NCI-H2081 treated with DMSO at 0.1 percent for 48 hours (cell line): ENCODE measurements at places on chromosomes 4 and X.

DNA sequence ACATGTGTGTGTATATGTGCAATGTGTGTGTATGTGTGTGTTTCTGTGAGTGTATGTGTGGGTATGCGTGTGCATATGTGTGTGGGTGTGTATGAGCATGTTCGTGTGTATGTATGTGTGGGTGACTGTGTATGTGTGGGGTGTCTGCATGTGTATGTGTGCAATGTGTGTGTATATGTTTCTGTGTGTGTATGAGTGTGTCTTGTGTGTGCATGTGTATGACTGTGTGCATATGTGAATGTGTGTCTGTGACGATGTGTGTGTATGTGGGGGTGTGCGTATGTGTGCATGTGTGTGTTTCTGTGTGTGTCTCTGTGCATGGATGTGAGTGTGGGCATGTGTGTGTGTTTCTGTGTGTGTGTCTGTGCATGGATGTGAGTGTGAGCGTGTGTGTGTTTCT is 4.2 kb upstream of the ATP2B3 start:
- no peak for DNase-seq

GRCh38 chrX:82384401-82384800 is 1123.7 kb upstream of the POU3F4 start:
- DNase-seq: no peak

- no peak for DNase-seq
Observed at GRCh38 chr4:96227515-96227914, 387.6 kb downstream of the PDHA2 start.

DNA sequence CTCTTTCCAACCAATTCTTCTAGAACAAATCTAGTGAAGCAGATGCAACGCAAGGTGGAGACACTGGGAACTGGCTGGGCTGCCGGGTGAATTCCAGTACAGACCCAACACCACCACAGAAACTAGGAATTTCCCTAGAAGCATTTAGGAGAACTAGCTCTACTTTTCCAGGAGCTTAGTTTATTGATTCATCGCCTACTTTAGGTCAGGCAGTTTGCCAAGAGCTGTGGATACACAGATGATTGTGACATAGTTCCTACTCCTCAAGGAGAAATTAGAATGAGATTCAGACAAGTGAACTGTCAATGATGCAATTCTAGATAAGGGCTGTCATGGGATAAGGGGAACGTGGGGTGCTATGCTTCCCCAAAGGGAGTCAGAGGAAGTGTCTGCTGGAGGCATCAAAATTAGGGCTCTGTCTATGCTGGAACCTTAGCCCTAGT is 350.0 kb downstream of the CAMK2D start:
- DNase-seq: no peak

- DNase-seq: no peak
Observed at GRCh38 chrX:63935835-63936234, 150.8 kb upstream of the ARHGEF9 start.

DNA sequence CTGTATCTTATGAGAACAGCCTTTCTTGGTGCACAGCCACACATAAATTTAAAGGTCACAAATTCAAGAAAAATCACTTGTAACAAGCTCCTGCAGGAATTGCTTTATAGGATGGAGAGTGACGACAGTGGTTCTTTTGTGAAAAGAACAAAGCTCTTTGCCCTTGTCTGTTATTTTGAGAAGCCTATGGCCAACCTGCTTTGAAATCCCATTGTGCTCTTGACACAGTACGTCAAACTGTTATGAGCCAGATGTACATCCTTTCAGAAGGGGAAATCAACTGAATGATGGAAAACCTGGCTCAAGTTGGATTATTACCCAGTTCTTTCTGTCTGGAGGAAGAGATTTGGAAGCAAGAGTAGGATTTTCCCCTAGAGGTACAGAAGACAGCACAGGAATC is 1454.2 kb downstream of the ARAP2 start:
- DNase-seq: no peak

DNA sequence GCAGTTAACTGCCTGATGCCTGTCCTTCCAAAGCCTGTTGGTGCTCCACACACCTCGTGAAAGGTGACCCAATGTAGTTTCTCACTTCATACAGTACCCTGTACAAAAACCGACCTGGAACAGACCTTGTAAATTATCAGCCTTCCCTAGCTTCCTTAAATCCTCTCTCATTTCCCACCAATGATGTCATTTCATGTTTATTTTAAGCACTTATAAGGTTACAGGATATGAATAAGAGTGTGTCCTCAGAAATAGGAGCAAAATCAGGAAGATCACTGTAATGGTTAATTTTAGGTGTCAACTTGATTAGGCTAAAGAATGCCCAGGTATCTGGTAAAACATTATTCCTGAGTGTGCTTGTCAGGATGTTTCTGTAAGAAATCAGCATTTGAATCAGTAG is 44.7 kb downstream of the TMEM150C start:
- DNase-seq: no peak

DNA sequence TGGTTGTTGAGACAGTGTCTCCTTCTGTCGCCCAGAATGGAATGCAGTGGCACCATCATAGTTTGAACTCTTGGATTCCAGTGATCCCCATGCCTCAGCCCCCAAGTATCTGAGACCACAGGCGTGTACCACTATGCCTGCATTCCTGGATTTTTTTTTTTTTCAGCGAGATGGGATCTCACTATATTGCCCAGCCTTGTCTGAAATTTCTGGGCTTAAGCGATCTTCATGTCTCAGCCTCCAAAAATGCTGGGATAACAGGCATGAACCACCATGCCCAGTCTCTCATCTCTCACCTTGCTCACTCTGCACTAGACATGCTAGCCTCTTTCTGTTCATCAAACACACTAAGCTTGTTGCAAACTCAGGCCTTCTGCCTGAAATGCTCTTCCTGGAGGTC is 104.1 kb downstream of the UBE2K start:
- no peak for DNase-seq

DNA sequence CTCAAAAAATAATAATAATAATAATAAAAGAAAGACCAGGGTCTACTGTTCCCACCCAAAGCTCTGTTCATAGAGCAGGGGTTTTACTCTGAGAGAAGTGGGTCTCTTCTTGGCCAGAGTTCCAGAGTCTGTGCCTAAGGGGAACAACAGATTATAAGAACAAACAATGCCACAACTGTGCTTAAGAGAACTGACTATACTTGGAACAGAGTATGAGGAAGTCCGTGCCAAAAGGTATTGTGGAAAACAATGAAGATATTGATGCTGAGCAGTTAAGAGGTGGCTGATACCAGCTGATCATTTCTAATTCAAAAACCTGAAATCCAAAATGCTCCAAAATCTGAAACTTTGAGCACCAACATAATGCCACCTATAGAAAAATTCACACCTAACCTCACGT is 229.6 kb downstream of the FBXO8 start:
- no peak for DNase-seq

DNA sequence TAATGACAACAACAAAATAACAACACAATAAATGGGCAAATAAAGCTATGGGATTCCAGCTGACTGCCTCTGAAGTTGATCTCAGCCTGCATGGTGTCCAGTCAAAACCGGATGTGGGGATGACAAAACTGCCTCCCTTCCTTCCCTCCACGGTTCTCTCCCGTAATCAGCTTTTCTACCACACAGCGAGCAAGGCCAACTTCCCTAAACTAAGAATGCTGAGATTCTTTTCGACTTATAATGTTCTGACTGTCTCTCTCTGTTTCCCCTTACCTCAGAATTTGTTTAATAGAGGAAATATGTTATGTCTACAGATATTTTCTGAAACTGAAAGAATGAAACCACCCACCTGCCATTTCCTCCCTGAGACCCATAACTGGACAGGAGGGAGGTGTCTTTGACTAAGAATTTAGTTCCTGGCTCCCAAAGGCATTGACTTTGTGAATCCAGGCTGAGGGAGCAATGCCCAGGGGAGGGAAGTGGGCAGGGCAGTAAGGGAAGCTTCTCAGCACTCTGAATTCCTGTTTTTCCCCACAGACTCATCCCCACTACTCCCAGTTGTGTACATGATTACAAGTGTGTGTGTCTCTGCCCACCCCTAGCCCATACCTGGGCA is 1.0 kb upstream of the TLR1 start:
- DNase-seq: no peak
